ENCODE measurements at places on chromosomes 6 and 20. TPM values are rescaled to one million over a fixed set of nuclear protein-coding genes. Genes with fewer than 3 reads are reported as not detected.
A peak's percentile ranks its signal among the peaks of the same experiment; 100 is the strongest.

BACH2 gene
- 0.46 TPM for polyA plus RNA-seq

PERP gene
- polyA plus RNA-seq = not detected

CST7 gene
- 0.08 TPM for polyA plus RNA-seq

SSR1 gene
- polyA plus RNA-seq = 50.7 TPM

LPA gene
- not detected for polyA plus RNA-seq

AIF1 gene
- polyA plus RNA-seq = not detected

PLN gene
- not detected for polyA plus RNA-seq

DNA sequence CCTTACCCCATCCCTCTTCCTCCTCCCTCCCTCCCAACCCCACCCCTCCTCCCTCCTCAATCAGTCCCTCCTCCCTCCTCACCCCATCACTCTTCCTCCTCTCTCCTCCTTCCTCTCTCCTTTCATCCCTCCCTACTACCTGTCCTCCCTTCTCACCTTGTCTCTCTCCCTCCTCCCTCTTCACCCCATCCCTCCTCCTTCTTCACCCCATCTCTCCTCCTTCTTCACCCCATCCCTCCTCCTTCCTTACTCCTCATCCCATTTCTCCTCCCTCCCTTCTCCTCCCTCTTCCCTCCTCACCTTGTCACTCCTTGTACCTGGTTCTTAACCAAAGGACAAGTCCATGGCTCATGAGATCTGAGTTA lies 222.4 kb downstream of the TTLL2 start:
- DNase-seq = no peak

- no peak for DNase-seq
These were observed 222.2 kb upstream of the PRSS16 start for GRCh38 chr6:27025351-27025750.

DNA sequence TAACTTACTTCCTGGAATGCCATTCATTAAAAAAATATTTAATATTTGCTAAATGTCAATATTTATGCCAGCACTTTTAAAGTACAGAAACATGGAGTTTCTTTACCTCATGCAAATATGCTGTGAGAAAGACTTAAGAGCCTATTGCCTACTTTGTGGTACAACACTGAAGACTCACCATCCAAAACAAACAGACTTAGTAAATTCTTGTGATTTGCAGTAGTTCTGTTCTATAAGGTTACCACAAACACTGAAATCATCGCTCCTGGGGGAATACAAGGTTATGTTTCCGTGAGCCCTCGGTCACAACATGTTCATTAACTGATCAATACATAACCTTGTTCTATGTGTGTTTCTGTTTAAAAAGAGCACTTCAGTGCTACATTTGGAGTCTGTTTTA lies 78.3 kb downstream of the ATG5 start:
- DNase-seq = no peak

DNA sequence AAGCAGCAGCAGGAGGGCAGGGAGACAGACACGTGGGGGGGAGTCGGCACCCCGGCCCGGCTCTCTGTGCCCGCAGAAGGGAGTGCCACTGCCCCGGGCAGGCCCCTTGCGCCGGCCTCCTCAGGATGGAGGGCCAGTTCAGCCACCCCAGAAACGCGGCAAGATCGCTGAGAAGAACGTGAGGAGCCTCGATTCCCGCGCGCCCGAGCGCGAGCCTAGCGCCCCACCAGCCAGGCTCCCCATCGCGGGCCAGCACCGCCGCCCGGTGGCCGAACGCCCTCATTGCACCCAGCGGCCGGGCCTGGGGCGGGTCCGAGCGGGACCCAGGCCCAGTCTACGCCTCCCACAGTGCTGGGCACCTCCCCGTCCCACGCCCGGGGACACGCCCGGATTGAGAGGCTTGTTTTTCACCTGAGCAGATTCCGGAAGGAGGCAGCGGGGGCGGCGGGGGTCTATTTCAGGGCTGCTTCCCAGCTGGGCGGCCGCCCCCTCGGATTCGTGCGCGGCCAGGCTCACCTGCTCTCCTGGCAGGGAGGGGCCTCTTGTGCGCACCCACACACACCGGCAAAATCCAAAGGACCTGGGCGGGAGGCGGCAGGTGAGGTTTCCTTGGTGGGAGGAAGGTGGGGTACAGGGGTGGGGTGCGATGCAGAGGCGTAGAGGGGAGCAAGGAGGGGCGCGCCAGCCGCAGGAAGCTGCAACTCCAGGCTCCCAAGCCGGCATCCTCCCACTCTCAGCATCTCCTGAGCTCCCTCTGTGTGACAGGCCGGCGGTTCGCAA lies 9.0 kb upstream of the GRM4 start:
- peak; percentile 98 for DNase-seq

- DNase-seq = no peak
These were observed 191.0 kb downstream of the IBTK start for GRCh38 chr6:82056567-82056966.

- DNase-seq = peak; percentile 72
These were observed 2.9 kb downstream of the NRN1 start for GRCh38 chr6:6003621-6004366.

GRCh38 chr20:58208944-58209343 lies 19.5 kb downstream of the ANKRD60 start:
- no peak for DNase-seq

DNA sequence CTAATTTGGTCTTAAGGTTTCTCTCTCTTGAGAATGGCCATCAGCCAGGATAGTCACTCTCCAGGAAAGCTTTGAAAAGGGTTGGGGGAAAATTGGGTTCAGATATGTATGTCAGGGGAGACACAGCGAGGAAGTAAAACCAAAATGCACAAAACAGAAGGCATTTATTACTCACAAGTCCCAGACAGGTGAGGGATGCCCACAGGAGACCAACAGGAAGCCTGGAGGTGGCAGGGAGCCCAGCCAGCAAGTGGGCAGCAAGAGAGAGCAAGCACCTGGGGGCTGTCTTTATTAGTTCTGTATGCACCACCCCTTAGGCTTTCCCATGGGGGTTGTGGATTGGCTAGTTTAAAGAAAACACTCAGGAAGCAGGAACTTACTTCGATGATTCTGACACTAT lies 707.7 kb downstream of the KIF16B start:
- DNase-seq = no peak

DNA sequence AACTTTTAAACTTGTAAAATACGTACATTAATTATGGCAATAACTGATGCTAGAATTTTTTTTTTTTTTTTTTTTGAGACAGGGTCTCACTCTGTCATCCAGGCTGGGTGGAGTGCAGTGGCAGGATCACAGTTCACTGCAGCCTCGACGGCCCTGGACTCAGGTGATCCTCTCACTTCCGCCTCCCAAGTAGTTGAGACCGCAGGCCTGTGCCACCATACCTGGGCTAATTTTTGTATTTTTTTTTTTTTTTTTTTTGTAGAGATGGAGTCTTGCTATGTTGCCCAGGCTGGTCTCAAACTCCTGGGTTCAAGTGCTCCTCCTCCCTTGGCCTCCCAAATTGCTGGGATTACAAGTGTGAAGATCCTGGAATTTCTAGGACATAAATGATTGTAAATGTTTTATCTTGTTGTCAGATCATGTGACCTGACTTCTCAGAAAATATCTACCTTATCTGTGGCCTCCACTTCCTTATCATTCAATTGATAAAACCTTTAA lies 2.2 kb upstream of the CD2AP start:
- DNase-seq = no peak

GRCh38 chr6:42791706-42792320 lies 10.0 kb downstream of the BICRAL start:
- no peak for DNase-seq

GRCh38 chr6:122128445-122128844 lies 271.0 kb upstream of the HSF2 start:
- DNase-seq = no peak

GRCh38 chr6:2687456-2687855 lies 63.3 kb downstream of the MYLK4 start:
- no peak for DNase-seq

DNA sequence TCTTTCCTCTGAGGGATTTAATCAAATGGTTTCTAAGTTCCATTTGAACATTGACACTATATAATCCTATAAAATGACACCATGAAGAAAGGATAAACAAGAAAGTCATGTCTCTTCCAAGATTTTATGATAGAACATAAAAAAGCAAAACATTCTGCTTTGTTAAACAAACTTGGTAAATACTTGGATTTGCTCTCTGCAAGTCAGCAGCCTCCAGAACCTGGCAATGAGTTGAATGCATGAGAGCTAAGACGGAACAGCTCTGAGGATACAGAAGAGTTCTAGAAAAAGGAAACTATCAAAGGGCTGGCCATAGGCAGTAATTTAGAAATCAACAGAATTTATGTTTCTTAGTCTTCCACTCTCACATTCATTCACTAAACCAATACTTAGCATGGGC lies 656.0 kb upstream of the ID4 start:
- DNase-seq = no peak

GRCh38 chr6:144331491-144331969 lies 46.4 kb downstream of the UTRN start:
- no peak for DNase-seq

DNA sequence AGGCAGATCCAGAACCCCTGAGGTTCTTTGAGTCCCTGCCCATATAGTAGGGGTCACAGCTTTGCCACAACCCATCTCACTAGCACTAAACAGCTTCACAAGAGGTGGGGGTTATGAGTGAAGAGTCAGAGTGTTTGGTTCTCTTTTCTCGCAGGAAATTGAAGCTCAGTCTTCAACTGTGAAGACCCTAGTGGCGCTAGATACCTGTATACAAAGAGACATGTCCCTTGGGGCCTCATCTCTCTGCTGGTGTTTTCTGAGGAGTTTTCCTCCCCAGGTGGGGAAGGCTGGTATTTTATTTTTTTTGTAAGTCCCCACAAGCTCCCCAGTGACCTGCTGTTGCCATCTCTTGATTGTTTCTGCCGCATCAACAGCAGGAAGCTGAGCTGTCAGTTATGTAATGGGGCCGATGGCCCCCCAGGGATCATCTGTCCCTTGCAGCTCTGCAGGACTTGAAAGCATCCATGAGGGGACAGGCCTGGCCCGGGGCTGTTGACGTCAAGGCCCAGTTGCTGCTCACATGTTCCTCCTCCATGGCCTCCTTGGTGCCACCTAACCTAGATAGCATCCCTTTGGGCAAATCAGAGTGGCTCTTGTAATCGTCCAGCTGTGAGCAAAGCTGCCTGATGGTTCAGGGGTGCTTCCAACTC lies 23.1 kb downstream of the STK35 start:
- DNase-seq = no peak

DNA sequence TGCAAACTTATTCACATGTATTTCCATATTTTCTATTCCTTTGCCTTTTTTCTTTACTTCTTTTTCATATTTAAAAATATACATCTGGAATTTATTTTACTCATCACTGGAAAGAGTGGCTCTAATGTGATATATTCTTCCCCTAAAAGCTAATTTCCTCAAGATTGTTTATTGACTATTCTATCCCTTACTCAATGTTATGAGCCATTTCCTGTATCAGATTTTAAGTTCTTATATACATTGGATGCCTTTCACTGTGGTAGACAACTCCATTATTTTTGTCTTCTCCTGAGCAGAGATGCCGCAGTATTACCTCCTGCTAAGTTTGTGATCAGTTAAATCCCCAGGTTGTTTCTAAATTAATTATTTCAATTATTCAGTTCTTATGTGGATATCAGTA lies 418.4 kb upstream of the JAG1 start:
- DNase-seq = no peak

- no peak for DNase-seq
These were observed 213.7 kb downstream of the SYNE1 start for GRCh38 chr6:152423216-152424103.

DNA sequence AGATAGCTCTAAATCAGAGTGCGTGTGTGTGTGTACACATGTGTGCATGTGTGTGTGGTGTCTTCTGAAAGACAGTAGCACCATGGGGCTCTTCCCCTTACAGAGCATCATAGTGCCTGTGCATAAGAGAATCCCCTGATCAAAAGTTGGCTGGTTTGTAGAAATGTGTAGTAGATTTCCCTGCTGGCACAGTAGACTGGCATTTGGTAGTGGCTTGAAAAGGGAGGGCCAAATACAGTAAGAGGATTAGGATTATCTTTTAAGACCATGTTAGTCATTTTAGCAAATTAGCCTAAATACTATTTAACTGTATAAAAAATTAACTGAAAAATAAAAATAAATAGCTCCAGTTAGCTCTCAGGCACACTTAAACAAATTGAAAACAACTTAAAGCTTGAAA lies 112.6 kb downstream of the B3GAT2 start:
- no peak for DNase-seq

GRCh38 chr6:46353528-46353927 lies 137.7 kb downstream of the RCAN2 start:
- no peak for DNase-seq

DNA sequence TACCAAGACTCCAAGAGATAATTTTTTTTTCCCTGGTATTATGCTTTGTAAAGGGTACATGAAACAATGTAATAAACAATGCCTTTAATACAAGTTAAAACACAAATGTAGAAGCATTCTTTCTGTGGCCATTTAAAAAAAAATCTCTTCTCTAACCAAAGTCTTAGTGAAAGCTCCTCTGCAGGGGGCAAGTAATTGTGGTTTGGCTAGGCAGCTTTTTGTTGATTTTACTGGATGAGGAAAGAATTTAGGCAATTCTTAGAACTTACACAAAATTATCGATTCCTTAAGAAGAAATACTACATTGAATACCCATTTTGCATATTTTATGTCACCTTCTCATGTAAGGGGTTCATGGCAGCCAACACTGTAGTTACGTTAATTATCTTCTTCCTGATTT lies 12.4 kb downstream of the TFB1M start:
- DNase-seq = no peak

DNA sequence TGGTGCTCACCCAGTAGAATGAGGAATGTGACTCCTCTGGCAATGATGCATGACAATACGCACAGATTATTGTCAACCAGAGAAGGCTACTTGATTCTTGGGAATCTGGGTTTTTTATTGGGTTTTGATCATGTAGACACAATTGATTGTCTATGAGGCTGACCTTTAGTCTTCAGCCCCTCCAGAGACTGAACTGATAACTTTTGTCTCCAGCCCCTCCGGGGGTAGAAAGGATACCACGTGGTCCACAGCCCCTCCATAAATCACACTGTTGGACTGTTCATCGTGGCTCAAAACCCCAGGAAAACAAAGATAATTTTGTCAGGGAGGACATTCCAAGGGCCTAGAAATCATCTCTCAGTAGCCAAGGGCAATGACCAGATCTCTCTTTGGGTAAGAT lies 57.5 kb upstream of the ADGRF5 start:
- DNase-seq = no peak

DNA sequence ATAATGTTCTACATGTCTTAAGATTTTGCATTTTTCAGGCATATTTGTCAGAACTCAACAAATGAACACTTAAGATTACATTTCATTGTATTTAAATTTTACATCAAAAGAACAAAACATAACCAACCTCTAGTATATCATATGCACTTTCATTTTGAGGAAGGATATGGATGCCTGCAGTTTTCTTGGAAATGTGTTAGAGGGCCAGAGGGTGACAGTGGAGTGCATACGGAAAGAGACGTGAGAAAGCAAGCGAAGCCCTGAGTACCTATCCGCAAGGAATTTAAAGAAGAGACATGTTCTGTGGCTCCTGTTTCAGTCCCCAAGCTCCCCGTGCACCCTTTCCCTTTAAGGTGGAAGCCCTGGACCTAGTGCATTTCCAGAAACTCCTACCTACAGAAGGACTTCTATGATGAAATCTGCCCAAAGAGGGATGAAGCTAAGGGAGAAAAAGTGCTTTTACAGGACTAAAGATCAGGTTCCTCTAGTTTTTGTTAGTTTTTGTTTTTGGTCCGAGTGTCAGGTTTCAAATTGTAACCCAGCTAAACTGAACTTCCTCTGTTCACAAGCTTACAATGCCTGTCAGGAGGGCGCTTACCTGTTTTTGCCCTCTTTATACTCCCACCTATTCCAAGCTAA lies 38.8 kb downstream of the EZR start:
- no peak for DNase-seq

Data from SK-N-SH (cell line).